CD4-positive, alpha-beta T cell treated with Interleukin-15 for 1 hour (primary cell): ENCODE measurements at places on chromosomes 12 and 14.
A peak's percentile ranks its signal among the peaks of the same experiment; 100 is the strongest.

DNA sequence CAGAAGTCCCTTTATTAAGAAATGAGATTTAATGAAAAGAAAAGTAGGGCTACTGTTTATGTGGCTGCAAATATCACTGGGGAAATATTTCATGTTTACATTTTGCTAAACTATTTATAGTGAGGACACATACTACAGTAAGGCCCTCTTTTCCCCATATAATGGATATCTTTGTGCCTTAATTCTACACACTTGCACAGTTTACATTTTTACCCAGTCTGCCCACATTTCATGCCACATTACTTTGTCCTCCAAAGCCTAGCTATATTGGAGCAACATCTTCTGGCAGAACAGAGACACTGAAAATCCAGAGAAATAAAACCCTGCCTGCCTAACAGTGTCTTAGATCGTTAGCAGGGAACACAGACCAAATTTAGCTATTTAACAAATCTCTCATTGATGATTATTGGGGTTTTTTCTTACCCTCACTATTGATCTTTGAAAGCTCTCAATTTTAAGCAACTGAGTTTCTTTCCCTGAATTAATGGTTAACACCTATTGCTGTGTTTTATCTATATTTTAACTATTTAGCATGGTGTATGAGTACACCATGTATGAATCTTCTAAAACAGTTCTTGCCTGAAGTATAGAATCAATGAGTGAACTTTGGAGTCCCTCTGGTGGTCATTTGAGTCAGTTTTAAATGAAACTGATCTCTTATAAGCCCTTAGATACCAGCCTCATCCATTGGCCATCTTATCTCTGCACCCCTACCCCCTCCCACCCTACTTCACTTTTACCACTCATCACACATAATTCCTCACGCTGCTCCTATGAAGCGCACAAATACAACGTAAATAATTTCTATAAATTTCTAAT lies 170.2 kb downstream of the BCAT1 start:
- no peak for DNase-seq

GRCh38 chr12:126974779-126975178 lies 1292.2 kb upstream of the TMEM132C start:
- DNase-seq, result no peak

- no peak for DNase-seq
Measured at GRCh38 chr12:90211017-90211416, 502.4 kb upstream of the ATP2B1 start.

- DNase-seq, result no peak
Measured at GRCh38 chr12:6032726-6033125, 87.7 kb upstream of the ANO2 start.

DNA sequence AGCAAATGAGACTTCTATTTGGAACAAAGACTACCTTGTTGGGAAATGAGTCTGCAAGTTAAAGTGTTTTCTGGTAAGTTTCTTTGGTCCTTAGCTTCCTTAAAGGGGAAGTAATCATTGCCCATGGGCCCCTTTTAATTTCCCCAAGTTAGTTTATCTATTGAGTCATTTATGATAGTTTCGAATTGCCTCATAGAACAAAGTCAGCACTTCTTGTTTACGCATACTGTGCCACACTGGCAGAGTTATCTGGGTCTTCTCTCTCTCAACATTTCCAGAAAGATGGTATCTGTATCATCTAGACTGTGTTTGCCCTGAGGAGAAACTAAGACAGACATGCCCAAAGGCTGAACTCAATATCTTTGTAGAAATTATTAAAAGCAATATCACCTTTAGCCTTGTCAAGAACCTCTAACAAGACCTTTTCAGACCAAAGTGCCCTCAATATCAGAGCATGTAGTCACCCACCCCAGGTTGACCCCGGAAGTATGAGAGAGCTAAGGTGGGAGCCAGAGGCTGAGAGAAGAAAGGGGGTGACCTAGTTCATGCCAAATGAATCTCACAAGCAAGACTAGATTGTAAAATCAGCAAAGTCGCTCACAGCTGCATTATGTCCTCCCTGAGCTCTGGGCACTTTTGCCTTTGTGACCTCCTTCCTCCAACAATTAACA lies 40.0 kb downstream of the GPR65 start:
- no peak for DNase-seq

- DNase-seq, result no peak
Measured at GRCh38 chr12:90166012-90166411, 457.4 kb upstream of the ATP2B1 start.

GRCh38 chr12:65415826-65416225 lies 137.3 kb downstream of the MSRB3 start:
- no peak for DNase-seq

DNA sequence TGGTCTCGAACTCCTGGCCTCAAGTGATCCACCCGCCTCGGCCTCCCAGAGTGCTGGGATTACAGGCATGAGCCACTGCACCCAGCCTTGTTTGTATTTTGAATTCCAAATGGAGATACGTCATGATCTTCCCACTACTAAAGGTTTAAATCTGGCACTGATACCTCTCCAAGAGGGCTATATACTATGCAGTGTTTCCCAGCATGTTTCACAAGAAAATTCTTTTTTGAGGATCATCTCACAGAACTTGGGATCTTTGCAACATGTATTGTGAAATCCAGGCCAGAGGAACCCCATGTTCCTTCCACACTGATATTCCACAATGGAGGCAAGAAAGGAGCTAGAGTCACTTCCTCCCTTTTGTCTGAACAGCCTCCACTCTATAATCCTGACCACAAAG lies 112.7 kb downstream of the NT5DC3 start:
- DNase-seq, result no peak

DNA sequence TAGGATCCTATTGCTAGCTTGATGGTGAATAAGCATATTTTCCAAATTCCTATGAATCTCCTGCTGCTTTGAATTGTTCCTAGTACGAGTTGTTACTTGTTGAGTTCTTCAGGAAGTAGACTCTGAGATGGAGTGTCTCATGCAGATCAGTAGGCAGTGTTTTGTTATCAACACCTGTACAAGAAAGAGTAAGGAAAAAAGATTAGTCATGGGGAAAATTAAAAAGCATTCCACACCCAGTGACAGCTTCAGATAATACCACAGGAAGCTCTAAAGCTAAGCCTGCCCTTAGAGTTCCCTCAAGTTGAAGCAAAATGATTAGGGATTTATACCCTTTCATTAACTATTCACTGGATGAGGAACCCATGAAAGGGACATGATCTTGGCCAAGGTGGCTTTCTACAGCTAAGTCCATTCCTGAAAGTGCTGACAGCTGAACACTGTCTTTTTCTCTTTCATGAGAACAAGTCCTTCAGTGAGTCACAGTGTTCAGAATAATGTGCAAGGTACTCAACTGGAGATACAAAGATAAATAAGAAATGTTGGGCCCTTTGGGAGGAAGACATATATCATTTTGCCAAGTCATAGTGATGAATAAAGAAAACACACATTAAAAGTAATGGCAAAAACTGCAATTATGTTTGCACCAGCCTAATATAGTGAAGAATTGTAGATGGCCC lies 49.1 kb downstream of the CCER1 start:
- no peak for DNase-seq

GRCh38 chr12:42689699-42690098 lies 100.2 kb upstream of the PRICKLE1 start:
- DNase-seq, result no peak

GRCh38 chr12:124391340-124392261 lies 96.7 kb downstream of the RFLNA start:
- DNase-seq, result peak; percentile 77

DNA sequence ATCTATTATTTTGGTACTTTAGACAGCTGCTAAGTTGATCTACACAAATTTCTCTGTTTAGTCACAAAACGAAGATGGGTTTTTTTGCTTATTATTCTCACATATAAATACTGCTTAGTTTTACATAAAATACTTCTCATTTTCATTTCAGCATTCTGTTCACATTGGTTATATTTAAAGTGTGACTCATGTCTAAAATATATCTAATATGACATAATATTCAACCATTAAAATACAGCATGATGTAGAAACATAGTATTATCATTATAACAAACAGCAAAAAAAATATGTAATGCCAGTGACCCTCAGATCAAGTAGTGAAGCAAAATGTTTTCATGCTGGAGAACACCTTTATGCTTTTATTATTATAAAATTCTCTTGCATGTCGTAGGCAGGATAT lies 63.7 kb downstream of the SH2B3 start:
- no peak for DNase-seq

DNA sequence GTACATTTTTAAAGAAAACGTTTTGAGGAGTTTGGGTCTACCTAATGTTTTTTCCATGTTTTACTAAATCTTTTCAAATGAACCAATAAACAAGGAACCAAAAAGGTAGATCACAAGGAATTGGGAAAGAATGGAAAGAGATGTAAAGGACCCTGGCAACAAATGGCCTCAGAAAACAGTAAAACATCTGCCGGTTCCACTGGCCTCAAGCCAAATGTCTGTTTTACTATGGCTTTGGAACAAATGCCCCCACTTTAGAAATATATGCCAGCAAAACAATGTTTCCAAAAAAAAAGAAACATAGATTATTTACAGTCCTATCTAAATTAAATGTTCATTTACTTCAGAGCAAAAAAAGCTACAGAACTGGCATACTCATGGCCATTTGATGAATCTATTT lies 3.0 kb downstream of the TRMT5 start:
- no peak for DNase-seq

DNA sequence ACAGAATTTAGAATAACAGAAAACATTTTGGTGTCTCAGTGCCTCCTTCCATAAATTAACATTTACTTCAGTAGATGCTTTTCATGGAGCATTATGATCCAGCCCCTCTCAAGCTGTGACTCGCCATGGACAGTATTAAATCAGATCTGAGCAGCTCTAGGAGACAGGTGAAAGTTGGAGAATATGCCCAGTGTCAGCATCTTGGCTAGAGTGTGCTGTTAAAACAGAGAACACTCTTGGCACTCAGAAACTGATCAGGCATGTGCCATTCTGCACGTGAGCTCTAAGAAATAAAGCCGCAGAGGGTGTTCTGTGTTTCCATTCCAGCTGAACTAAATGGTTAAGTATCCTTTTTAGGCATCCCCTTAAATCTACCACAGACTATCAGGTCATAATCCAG lies 68.0 kb downstream of the DIP2B start:
- DNase-seq, result no peak

DNA sequence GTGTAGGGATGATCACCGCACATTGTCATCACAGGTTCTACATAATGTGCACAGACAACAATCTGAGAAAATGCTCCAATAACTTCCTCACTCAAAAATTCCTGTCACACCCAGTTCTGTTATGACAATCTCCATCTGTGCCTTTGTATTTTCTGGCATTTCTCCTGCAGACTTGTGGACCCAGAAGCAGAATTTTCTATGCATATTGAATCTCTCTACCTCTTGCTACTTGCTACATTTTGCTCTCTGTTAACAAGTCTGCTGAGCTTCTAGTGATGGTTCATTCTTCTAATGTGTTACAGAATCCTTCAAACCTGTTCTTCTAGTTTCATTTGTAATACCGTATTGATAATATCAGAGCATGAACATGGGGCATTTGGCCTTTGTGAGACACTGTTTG lies 127.8 kb upstream of the PTPRQ start:
- DNase-seq, result no peak

DNA sequence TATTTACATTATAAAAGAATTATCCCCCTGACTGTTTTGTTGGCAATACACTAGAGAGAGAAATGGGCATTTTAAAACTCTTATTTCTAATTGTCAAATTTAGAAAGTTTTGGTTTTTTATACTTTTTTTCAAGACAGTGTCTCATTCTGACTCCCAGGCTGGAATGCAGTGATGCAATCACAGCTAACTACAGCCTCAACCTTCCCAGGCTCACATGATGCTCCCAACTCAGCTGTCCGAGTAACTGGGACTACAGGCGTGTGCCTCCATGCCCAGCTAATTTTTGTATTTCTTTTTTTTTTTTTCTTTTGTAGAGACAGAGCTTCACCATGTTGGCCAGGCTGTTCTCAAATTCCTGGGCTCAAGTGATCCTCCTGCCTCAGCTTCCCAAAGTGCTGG lies 8.3 kb upstream of the OR11H6 start:
- no peak for DNase-seq

DNA sequence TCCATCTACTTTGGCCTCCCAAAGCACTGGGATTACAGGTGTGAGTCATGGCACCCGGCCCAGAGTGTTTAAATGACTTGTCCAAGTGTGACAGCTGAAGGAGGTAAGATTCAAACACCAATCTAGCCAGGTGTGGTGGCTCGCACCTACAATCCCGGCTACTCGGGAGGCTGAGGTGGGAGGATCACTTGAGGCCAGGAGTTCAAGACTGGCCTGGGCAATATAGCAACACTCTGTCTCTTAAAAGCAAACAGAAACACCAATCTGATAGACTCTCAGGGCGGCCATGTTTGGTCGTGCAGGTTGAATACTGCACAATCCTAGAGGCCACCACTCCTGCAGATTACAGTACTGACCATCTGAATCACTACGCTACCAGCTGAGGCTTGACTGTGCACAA lies 68.7 kb downstream of the RBM19 start:
- DNase-seq, result no peak

- DNase-seq, result no peak
Measured at GRCh38 chr12:21252070-21252469, 82.6 kb downstream of the SLCO1A2 start.

GRCh38 chr12:12776261-12776660 lies 9.2 kb upstream of the APOLD1 start:
- DNase-seq, result no peak

GRCh38 chr12:31444736-31445135 lies 118.8 kb upstream of the SINHCAF start:
- no peak for DNase-seq

GRCh38 chr14:50937325-50937724 lies 7.0 kb downstream of the PYGL start:
- no peak for DNase-seq

DNA sequence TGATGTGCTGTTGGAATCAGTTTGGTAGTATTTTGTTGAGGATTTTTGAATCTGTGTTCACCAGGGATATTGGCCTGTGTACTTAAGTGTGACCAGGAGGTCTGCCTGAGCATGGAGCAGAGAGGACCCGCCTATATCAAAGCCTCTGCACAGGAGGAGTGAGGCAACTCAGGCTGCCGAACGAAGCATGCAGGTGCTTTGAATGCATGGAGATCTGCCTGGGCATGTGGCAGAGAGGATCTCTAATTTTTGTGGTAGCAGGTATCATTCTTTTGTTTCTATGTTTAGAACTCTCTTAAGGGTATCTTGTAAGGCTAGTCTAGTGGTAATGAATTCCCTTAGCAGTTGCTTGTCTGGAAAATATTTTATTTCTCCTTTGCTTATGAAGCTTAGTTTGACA lies 26.9 kb downstream of the RAB3IP start:
- no peak for DNase-seq

- DNase-seq, result no peak
Measured at GRCh38 chr12:67689385-67689784, 40.8 kb downstream of the DYRK2 start.

DNA sequence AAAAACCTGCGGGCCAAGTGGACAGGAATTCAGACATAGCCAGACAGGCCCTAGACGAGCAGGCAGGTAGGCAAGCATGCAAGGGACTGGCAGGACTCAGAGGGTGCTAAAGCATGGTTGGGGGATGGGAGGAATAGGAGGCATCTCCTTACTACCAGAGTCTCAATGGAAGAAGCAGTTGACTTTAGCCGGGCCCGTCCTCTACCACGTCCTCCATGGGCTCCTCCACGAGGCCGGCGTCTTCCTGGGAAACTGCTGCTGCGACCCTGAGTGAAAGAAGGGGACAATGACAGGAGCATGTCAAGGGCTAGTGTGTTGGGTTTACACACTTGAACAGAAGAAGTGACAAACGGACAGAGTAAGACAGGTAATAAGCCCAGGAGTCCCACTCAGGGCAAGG lies 11.6 kb downstream of the KMT2D start:
- no peak for DNase-seq
